NCI-H187 treated with DMSO at 0.1 percent for 48 hours (cell line): ENCODE measurements at places on chromosomes 4 and X.
A peak's percentile ranks its signal among the peaks of the same experiment; 100 is the strongest.

GRCh38 chr4:31294655-31295480 is 574.7 kb downstream of the PCDH7 start:
- no peak for DNase-seq

DNA sequence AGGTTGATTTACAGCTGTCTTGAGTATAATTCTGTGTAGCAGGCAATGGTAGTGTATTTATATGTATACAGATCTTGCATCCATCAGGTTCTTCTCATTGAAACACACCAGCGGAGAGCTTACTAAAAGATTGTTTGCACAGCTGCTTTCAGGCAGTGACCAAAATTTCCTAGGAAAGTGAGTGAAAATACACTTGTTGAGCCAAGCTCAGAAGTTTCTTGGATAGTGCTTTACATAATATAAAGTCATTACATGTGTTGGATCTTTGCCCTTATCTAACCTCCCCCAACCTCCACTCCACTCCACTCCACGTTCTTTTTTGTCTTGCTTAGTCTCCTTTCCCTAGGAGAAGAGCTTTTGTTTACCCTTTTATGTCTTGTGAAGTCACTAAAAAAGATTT is 34.1 kb downstream of the CNKSR2 start:
- peak; percentile 42 for DNase-seq

- no peak for DNase-seq
These were observed 66.0 kb downstream of the RELL1 start for GRCh38 chr4:37620176-37620575.

DNA sequence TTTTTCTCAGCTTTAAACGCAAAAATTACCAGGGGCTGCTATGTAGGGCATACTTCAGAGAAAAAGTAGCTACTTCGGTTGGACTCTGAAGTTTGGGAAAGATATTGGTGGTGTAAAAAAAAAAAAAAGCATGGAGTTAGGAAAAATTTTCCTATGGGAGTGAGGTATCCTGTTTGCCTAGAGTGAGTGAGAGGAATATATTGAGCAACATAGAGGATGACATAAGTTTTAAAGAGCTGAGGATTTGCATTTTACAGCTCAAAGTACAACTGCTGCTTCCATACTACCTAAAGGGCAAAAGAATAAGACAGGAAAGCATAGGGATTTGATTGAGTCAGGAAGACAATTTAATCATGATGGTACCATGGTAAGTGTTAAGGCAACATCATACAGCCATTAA is 7.3 kb downstream of the GPRASP1 start:
- no peak for DNase-seq

DNA sequence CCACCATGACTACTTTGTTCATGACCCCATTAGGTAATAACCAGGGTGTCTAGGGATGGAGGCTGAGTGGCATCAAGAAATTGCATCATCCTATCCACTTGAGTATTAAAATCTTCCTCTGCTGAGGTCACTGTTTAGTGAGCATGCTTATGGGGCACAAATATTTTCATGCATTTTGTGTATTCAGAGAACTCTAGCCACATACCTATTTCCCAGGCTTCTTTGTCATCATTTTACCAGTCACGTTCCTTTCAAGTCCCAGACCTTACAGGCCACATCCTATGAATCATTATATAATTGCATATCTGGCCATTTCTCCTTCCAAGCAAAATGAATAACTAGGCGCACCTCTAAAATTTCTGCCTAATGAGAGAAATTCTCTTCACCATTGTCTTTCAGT is 1882.9 kb upstream of the AGA start:
- DNase-seq, result no peak

DNA sequence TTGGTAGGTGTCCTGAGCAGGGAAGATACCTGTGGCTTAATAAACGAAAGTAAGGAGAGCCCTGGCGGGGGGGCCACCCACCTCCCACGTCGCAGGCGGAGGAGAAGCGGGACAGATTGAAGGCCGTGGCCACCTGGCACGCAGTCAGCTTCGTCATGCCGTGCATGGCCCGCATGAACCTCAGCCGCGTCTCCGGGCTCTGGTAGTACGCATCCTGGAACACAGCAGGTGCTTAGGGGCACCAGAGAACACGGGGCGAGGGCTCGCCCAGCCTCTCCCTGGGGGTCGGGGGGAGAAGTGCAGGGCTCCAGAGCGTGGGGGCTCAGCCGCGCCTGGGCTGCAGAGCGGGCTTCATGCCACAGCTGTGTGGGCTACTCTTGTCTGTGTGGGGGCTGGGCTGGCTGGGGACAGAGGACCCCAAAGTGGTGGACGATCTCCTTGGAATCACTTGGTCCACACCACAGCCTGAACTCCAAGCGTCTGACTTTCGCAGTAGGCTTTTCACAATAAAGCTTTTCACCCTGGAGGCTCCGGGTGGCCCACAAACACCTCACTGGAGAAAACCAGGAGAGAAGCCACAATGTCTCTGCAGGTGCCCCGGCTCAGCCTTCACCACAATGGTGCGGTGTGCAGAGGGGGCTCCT is 27.1 kb upstream of the SLC25A6 start:
- DNase-seq, result no peak

- no peak for DNase-seq
These were observed 74.8 kb downstream of the TEX13C start for GRCh38 chrX:125394449-125394848.

DNA sequence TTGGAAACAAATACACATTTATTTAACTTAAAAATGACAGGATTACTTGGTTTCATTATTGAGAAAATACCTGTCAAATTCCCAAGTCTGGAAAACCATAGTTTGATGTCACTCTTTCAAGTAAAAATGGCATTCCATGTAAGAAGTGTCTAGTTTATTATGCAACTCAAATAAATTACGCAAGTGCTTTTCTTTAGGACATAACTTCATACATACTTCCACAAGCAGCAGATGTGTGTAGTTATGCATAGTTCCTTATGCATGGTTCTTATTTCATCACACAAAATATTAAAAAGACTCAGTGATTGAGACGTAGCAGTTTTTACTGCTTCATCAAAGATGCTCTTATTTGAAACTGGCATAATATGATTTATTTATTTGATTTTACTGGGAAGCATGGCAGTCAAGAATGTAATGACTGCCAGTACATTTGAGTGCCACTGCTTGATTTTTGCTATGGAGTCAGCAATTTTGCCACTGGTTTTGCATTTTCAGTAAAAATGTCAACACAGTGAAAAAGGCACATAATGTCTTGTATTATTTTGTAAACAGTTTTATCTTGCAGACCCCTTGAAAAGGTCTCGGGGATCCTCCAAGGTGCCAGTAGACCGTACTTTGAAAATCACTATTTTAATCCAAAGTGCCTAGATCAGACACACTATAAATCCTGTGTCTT is 62.1 kb downstream of the CLCN3 start:
- DNase-seq, result no peak

DNA sequence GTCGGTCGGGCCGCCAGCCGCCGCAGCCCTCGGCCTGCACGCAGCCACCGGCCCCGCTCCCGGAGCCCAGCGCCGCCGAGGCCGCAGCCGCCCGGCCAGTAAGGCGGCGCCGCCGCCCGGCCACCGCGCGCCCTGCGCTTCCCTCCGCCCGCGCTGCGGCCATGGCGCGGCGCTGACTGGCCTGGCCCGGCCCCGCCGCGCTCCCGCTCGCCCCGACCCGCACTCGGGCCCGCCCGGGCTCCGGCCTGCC is 213 bp downstream of the NFKB1 start:
- no peak for DNase-seq

- DNase-seq, result no peak
These were observed at the start of gene LIMCH1 for GRCh38 chr4:41538017-41538733. Gene LIMCH1, plus strand, starts transcription at chr4:41538157. Its CDS starts 67,839 bp downstream, at chr4:41605996.

- no peak for DNase-seq
These were observed 689 bp downstream of the METAP1 start for GRCh38 chr4:98996056-98996764.

DNA sequence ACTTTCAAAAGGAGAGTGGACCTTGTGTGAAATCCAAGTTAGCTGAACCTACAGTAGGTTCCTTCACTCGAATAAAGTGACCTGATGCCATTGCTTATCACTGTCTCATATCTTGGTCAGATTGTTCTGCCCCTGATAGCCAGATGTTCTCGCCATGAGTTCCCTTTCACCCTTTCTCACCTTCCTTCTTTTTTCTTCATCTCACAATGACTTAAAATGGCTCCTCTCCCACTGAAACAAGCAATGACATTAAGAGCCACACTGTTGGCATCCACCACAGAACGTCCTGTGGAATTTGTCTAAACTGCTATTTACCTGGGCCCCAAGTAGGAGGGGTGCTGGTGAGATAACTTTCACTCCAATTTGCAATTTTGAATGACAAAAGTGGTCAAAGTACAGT is 227.6 kb upstream of the PPP1R2C start:
- DNase-seq, result no peak

- no peak for DNase-seq
These were observed 14.8 kb downstream of the DCAF8L1 start for GRCh38 chrX:27966492-27966891.

GRCh38 chr4:26178854-26179253 is 142.0 kb upstream of the RBPJ start:
- DNase-seq, result no peak

GRCh38 chrX:27336466-27337091 is 126.6 kb downstream of the PPP4R3C start:
- DNase-seq, result no peak

GRCh38 chrX:136195247-136195646 is 47.9 kb downstream of the FHL1 start:
- no peak for DNase-seq

- no peak for DNase-seq
These were observed 37.6 kb downstream of the FGFRL1 start for GRCh38 chr4:1048773-1049590.

DNA sequence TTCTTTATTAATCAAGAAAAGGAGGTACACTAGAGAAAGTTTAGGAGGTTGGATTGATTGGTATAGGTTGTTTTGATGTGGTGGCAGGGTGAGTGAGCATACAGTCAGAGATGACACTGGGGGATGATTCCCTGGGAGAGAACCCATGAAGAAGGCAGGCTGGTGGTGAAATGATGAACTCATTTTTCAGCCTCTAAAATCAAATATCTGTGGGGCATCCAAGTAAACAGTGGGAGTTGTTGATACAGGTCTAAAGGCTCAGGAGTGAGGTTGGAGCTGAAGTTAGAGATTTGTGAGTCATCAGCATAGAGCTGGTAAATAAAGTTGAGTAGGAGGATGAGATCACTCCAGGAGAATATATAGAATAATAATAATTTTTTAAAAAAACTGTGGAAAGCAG is 10.0 kb upstream of the AP1S2 start:
- DNase-seq, result no peak

DNA sequence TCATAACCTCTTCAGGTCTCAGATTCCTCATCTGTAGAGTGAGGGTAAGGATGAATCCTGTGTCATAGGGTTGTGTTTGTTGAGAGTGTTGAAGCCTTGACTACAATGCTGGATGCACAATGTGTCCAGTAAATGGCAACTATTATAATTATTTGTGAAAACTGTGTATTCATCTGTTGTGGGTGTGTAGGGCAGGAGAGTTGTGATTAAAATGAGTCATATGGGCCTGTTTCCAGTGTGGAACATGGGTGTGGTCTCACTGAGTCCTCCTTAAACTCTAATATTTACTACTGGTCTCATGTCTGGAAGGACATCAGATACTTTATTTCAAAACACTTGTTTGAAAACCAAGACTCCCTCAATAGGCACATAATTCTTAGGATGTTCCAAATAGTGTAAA is 208.5 kb upstream of the CASK start:
- DNase-seq, result no peak

GRCh38 chrX:7147978-7148854 is at the start of gene PUDP:
Gene PUDP, minus strand, starts transcription at chrX:7148153. Its CDS starts 40 bp downstream, at chrX:7148113.
- DNase-seq, result peak; percentile 10

DNA sequence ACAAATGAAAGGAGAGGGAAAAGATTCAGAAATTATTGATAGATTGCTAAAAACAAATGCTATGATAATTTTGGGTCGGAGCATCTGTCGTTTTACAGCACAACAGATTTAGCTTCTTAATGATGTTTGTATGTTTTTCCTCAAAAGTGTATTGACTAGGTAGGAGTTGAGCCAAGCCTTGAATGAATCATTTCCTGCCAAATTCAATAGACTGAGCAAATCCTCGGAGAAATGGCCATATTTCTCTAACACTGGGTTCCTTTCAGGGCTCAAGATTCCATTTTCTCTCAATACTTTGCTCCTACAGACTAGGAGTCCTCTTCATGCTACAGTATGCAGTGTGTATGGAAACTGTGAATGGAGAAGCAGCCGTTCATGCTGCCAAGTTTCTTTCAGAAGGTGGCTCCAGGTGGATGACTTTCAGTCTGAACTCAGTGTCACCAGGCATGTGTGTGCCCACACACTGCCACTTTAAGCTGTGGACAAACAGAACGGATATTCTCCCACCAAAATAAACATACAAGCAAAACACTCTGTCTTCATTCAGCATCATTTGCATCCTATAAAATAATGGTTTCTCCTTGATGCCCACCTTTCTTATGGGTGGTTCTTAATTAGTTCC is 146.0 kb downstream of the TBL1X start:
- DNase-seq, result no peak

- no peak for DNase-seq
These were observed 34.3 kb downstream of the CD99L2 start for GRCh38 chrX:150864127-150864526.

- DNase-seq, result no peak
These were observed 805 bp downstream of the ATP8A1 start for GRCh38 chr4:42655921-42656678.
